ENCODE measurements at places on chromosomes 11 and 22.

DNA sequence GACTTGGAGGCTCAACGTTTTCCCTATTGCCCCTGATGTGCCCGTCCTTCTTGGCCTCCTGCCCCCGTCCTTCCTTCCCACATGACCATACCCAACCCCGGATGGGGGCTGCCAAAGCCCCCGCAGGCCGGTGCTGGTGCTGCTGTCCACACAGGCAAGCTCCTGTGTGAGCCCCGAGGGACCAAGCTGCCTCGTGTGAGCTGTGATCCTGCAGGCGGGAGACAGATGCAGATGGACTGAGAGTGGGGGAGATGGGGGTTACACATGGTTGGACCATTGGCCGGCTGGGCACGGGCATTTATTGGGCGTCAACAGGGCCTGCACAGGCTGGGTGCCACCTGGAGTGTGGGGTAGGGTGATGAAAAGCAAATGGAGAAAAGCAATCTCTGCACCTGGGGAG, 313.2 kb upstream of the B3GAT1 start:
- DNase-seq = no peak

GRCh38 chr11:60724420-60724819, at the start of gene MS4A18:
Gene MS4A18, plus strand, starts transcription at chr11:60724720.
- DNase-seq = no peak

DNA sequence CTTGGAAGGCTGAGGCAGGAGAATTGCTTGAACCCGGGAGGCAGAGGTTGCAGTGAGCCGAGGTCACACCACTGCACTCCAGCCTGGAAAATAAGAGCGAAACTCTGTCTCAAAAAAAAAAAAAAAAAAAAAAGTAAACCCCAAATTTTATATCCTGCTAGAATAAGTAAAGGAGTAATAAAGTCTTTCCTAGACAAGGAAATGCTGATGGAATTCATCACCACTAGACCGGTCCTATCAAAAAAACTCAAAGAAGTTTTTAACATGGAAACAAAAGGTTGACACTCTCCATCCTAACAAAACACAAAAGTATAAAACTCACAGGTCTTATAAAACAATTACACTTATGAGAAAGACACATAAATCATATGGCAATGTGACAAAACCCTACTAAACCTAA, 213.9 kb downstream of the SBF2 start:
- no peak for DNase-seq

DNA sequence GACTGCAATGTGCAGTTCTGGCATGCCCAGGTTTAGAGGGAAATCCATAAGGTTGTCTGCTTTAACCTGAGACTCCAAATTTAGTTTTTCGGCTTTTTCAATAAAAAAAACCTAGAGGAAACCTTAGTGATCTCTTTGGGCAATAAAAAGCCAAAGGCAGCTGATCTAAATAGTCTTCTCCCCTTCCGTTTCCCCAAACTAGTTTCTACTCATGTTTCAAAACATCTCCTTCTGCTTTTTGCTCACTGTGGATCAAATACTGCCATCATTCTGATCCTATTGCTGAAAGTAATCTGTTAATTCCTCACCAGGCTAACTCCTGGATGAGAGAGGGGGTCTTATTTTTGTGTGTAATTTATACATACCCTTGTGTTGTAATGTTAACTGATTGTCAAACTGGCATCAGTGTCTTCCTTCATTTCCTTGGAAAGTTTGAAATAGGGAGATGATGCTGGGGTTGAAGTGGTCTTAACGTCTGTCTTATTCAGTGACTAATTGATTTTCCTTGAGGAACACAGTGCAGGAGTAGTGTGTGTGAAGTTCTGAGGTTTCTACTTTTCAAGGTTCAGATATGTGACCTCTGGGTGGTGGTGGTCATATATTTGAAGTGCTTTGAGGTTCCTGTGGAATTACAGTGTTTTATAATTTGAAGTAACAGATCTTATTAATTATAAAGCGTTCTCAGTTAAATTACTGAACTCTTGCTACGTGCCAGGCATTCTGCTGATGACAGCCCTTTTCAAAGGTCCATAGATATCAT, 55.0 kb downstream of the ARHGAP42 start:
- DNase-seq = no peak

- no peak for DNase-seq
Measured at GRCh38 chr11:45724153-45724552, 58.7 kb upstream of the CHST1 start.

DNA sequence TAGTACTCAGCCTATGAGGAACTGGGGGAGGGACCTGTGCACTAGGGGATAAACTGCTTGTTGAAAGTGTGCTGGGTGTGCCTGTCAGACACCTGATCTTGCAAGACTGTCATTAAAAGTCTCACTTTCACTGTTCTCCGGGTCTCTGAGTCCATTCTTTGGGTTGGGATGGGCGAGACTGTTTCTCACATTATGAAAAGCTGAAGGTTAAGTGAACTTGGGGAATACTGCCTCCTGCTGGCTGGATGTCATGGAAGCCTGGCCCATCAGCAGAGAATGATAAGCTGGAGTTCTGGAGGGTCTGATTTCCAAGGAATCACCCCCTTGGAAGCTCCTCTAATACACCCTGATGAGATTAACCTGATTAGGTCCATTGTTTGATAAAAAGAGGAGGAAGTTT, 9.0 kb upstream of the VPREB1 start:
- DNase-seq = no peak

- DNase-seq = no peak
Measured at GRCh38 chr11:12216671-12217374, 106.4 kb downstream of the MICAL2 start.

DNA sequence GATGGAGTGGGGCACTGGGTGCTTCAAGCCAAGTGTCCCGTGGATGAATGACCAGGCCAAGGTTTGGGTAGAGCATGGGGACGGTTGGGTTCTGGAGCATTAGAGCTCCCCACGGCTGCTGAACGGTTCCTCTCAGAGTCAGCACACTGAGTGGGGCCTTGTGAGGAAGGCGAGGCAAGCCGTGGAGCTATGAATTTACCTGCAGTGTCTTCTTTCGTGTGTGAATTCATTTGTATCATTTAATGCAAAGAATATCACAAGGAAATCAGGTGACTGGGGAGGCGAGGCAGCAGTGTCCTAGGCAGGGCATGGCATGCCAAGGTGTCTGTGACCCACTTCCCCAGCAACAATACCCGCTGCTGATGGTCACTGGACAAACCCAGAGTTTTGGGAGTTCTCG, 343.5 kb upstream of the B3GAT1 start:
- no peak for DNase-seq

DNA sequence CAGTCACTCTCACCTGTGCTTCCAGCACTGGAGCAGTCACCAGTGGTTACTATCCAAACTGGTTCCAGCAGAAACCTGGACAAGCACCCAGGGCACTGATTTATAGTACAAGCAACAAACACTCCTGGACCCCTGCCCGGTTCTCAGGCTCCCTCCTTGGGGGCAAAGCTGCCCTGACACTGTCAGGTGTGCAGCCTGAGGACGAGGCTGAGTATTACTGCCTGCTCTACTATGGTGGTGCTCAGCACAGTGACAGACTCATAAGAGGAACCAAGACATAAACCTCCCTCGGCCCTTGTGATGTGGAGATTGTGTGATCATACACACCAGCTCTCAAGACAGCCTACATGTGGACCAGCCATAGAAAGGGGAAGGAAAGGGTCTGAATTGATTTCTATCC, 113.3 kb downstream of the ZNF280B start:
- DNase-seq = no peak

- DNase-seq = no peak
Measured at GRCh38 chr11:64581057-64581523, 9.9 kb upstream of the SLC22A12 start.

DNA sequence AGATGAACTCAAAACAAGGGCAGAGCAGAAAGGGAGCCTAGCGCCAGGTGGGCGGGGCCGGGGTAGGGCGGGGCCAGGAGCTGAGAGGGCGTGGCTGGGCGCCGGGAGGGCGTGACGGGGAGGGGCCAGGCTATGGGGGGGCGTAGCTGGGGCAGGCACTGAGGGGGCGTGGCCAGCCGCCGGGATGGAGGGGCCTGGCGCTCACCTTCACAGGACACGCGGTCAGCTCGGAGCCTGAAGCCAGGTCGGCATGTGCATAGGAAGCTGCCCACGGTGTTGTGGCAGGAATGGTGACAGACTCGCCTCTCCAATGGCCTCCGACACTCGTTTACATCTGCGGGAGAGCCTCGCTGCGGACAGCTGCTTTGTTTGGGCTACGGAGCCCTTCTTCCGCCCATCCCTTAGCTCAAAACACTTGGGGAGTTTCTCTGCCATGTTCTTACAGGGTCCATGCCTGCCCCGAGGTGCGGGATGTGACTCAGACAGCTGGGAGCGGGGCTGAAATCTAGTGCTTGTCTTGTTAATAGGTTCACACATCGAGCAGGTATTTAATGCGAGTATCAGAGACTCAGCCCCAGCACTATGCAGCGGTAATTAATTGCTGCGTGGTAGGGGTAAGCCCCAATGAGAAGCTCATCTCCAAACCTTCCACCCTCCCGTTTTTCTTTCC, 13.4 kb downstream of the VWCE start:
- DNase-seq = no peak

DNA sequence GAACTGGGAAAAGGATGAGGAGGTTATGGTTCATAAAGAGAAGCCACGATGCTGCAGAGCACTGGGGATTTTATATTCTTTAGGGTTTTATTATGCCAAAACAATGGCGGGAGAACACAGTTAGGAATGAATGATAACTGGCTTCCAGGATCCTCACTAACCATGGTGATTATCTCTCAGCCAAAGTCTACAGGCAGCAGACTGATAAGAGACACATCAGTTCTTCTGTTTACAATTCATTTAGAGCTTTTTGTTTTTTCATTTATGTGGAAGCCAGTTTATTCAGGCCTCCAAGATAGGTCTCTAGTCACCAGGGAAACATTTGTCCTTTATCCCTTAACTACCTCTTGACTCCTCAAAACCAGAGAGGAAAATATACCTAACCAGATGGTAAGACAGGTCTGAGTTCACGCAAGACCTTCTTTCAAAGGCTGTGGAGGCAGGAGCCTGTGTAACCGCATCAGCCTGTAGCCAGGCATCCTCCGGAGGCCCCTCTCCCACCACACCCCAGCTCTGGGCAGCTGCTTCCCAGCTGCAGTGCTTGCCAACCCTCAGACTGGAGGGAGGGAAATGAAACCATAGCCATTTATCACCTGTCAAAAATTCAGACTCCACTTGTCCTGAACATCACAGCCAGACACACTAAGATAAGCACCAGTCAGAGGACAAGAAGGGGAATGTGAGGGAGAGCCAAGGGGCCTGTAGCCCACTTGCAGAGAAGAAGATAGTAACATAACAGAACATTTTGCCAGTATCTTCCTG, 57.2 kb upstream of the FAM181B start:
- DNase-seq = no peak

DNA sequence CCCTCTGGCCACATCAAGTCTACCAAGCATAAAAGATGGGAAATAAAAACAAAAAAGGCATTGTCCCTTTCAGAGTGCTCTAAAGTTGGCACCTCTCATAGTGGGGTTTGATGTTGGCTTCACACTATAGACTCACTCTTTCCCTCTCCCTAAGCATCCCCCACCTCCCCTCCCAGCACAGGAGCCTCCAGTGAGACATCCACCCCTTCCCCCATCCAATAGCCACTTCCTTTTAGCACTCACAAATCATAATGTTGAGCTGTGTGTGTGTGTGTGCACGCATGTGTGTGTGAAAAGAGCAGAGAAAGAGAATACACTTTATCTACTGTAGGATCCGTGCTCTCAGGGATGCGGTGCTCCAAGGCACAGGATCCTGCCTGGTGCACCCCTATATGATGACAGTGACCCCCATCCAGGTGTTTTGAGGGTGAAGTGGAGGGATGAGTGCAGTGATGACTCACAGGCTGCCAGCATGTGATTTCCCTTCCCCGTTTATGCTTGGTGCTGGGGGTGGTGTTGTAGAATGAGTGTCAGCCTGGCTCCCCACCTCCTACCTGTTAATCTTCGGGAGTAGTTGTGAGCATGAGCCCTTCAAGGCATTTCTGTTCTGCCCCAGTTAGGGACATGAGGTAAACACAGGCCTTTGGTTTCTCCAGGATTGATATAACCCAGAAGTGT, 235.2 kb upstream of the B3GAT1 start:
- no peak for DNase-seq

Data from stimulated activated CD8-positive, alpha-beta memory T cell treated with anti-CD3 and anti-CD28 coated beads, Interleukin-15, amount 100 ng/mL, for 4 hours (primary cell).